NCI-H2107 (cell line): ENCODE measurements at places on chromosomes 7 and 10.

- DNase-seq: no peak
Measured at GRCh38 chr10:8876171-8876570, 821.7 kb downstream of the GATA3 start.

- DNase-seq: no peak
Measured at GRCh38 chr7:131722371-131722770, 165.9 kb upstream of the PODXL start.

DNA sequence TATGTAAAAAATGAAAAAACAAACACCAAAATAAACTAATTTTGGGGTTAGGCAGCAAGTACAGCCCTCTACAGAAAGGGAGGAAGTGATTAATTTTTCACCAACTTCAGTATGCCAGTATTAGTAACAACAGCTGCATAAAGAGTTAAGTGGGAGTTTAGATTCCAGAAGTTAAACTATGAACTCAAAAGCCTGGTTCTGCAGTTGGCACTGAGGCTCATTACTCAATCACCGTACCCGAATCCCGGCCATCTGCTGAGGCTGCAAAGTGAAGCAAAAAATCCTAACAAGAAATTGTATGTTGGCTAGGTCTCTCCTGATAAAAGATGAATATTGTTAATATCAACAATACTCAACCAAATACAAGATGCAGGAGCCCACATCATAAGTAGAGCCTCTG lies 4.0 kb downstream of the NUDT5 start:
- DNase-seq: no peak

DNA sequence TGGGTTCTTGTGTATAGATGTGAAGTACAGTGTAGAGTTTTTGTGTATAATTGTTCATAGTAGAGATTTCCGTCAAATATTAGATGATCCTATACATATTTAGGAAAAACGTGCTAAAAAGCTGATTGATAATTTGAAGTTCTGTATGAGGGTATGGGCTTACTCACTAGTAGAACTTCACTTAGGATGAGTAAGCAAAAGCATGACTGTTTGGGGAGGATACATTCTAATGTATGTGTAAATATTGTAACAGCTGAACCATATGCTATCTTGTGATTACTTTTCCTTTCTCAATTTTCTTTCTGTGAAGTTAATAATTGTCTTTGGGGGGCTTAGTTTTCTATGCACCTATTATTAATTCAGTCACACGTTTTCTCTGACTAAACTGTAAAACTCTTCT lies 53.2 kb upstream of the PDK4 start:
- DNase-seq: no peak

DNA sequence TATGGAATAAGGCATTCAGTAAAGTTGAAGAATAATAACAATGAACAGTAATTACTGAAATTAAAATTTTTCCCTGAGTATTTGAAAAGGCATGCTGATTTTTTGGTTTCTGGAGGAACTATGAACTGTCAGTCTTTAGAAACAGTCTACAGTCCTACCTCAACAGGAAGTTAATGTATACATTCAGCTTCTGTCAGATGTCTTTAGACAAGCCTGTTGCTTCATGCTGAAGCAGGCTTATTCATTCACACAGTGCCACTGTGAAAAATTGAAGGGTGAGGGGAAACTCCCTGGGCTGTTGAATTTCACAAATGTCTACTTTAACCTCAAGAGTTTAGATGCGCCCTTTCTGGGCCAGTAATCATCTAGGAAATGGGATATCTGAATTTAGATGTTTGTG lies 3.5 kb downstream of the NRF1 start:
- DNase-seq: no peak

DNA sequence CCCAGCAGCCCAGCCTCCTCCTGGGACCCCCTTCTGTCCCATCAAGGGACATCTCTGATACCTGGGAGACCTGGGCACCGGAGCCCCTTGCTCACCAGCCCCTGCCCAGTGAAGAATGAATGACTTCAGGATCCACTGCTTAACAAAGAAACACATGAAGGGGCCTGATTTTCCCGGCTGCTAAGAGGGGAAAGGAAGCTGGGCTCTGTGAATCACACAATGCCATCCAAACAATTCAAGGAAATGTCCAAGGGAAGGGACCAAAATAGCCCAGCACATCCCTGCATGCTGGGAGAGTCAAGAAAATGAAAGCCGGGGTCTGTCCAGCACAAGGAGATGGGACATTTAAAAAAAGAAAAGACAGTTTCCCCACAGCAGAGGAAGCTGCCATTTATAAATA lies 128.7 kb upstream of the JCAD start:
- no peak for DNase-seq

DNA sequence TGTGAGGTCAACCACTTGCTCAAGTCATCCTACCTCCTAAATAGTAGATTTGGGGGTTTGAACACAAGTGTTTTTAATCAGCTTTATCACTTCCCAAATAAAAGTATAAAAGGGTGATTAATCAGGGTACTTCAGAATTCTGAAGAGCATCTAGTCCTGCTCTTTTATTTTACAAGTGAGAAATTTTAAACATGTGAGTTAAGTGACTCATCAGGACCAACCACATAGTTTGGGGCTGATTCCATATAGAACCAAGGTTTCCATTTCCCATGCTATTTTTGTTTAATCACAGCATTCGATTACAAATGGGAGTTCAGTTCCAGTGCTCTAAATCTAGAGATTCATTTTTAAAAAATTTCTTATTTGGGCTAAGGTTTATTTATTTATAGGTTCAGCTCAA lies 113.4 kb downstream of the GPR158 start:
- no peak for DNase-seq

- no peak for DNase-seq
Measured at GRCh38 chr10:79090134-79090803, 21.5 kb downstream of the ZMIZ1 start.

DNA sequence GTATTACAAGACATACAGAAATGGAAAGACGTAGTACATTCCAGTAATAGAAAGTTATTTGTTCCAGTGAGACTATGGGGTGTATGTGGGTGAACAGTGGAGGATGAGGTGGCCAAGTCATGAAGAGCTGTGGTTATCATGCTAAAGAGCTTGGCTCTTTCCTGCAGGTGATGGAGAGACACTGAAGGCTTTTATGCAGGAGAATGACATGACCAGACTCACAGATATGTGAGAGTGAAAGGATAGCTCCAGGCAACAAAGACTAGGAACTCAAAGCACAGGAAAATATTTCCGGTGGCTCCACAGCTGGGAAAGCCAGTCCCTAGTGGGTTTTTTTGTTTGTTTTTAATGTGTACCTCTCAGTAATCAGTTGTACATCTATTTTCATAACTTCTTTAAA lies 133.5 kb downstream of the TSPAN12 start:
- no peak for DNase-seq

DNA sequence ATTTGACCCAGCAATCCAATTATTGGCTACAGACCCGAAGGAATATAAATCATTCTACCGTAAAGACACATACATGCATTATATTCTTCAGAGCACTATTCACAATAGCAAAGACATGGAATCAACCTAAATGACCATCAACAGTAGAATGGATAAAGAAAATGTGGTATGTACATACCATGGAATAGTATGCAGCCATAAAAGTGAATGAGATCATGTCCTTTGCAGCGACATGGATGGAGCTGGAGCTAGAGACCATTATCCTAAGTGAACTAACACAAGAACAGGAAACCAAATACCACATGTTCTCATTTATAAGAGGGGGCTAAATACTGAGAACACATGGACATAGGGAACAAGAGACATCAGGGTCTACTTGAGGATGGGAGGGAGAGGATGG lies 44.0 kb downstream of the LMBR1 start:
- no peak for DNase-seq

GRCh38 chr10:95181726-95182125 lies 12.3 kb upstream of the ACSM6 start:
- no peak for DNase-seq

DNA sequence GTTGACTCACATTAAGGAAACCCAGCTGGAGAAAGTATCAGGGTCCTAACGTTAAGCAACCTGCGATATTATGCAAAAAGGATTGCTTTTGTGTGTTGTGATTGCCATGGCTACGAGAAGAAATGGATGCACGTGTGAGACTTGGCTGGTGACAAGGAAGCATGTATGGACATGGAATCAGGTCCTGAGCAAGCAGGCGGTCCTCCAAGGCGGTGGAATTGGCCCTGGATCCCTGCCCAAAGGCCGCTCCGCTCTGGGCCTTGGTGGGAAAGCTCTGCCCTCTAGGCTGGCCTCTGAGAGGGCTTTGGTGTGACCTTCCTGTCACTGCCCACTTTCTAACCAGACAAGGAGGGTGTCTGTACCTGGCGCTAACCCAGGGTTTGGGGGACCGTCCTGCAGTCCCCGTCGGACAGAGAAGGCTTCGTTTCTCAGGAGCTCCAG lies 192.1 kb downstream of the EBF3 start:
- DNase-seq: no peak

DNA sequence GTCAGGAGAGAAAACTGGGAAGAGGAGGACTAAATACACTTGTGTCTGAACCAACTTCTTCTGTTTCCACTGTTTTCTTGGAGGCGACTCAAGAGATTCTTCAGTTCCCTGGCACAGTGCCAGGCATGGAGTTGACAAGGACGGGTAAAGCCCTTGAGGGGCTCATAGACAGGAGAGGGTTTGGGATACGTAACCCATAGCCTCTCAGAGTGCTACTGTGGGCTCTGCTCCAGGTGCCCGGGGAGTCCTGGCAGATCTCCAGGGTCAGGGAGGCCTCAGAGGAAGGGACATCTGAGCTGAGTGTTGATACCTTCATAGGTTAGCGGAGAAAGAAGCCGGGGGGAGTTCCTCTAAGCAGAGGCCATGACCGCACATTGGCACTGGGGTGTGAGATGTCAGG lies 42.0 kb downstream of the GALNT17 start:
- no peak for DNase-seq

DNA sequence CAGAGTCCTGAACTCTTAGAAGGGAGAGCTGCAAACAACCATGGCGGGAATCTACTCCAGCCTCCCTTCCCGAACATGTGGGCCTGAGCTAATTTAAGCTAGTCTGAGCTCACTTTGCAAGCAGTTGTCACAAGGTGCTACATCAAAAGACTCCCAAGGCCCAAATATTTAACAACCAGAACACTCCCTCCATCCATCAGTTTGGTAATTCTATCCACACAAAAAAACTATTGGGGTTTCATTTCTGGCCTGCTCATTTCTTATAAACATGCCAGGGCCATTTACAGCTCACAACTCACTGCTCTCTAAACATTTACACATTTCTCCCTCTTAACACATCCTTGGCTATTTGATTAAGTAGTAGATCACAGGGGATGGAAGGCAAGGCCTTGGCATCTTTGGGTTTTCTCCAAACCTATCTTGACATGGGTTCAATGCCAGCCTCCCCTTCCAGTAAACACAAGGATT lies 263.4 kb downstream of the KCNMA1 start:
- DNase-seq: no peak

GRCh38 chr10:100743626-100744135 lies 1.7 kb upstream of the PAX2 start:
- peak; percentile 3 for DNase-seq

DNA sequence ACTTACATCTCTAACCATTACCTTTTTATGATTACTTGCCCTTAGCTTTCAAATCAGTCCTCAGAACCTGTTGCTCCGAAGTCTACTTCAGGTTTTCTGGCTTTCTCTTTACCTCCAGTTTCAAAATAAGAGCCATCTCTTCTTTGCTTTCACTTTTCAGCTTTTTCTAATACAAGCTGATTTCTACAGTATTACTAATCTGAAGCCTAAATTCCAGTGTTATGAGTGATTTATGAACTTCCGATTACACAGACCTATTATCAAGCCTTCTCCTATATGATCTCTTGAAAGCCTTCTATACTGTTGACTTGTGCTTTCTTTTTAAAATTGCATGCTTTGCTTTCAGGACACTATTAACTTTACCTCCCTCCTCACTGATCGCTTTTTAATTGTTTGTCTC lies 1307.8 kb upstream of the CELF2 start:
- no peak for DNase-seq

- no peak for DNase-seq
Measured at GRCh38 chr7:98727146-98727709, 110.1 kb downstream of the NPTX2 start.

DNA sequence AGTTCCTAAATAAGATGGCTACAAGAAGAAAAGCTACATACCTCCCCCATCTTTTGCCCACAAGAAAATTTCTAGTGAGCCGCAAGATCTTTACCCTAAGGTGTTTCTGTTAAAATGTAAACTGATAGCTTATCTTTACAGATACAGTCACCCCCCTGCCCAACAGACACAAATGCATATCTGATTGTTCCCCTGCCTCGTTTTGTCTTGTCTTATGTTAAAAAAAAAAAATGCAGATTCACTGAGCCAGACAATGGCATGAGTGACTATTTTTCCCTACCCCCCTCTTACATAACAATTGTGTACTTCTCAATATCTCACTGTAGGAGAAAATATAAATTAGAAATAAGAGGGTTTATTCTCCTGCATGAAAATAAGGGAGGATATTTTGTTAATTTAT lies 8.5 kb downstream of the ZNF138 start:
- DNase-seq: no peak

DNA sequence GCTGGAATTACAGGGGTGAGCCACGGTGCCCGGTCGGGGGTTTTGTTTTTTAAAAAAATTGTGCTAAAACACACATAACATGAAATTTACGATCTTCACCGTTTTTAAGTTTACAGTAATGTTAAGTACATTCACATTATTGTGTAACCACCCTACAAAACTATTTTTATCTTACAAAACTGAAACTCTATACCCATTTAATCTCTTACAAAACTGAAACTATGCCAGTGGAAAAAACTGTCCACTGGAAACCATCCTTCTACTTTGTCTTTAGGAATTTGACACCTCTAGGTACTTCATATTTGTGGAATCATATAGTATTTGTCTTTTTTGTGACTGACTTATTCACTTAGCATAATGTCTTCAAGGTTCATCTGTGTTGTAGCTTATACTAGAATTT lies 1.0 kb upstream of the PSMC2 start:
- DNase-seq: no peak

DNA sequence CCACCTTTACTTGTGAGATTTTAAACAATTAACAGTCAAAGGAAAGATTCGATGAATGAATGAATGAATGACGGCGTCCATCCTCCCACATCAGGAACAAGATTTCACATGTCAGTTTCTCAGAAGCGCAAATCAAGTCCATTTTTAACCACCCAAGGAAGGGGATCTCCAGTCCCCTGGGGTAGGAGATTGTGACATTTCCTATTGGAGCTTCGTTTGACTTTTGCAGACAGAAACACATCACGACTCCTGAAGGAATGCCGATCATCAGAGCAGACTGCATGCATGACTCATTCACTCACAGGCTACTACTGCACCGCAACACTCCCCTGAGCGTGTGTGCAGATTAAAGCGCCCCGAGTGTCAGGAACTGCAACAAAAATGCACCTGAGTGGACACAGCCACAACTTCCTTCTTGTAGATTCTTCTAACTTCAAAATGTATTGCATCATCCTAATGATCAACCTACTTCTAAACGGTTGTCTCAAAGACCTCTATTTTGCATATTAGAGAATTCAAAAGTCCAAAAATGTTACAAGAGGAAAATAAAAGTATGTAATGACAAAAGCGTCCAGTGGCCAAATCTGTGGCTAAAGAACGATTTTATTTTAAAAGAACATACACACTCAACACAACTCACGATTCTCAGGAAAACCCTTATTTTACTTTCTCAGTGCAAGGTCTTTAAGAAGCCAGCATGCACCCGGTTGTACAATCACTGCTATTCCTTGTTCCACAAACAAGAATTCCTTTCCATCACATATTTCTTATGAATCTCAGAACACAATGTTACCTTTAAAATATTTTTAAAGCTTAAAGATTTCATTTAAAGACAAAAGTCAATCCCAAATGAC lies 172.6 kb downstream of the FAM107B start:
- no peak for DNase-seq

GRCh38 chr7:74306004-74306729 lies 17.0 kb downstream of the CLIP2 start:
- no peak for DNase-seq

GRCh38 chr7:116258734-116259133 lies 48.4 kb downstream of the TES start:
- DNase-seq: no peak
